ENCODE measurements at places on chromosomes 4 and X.

- peak; percentile 79 for DNase-seq
These were observed 9.3 kb upstream of the GPRIN3 start for GRCh38 chr4:89316931-89317366.

DNA sequence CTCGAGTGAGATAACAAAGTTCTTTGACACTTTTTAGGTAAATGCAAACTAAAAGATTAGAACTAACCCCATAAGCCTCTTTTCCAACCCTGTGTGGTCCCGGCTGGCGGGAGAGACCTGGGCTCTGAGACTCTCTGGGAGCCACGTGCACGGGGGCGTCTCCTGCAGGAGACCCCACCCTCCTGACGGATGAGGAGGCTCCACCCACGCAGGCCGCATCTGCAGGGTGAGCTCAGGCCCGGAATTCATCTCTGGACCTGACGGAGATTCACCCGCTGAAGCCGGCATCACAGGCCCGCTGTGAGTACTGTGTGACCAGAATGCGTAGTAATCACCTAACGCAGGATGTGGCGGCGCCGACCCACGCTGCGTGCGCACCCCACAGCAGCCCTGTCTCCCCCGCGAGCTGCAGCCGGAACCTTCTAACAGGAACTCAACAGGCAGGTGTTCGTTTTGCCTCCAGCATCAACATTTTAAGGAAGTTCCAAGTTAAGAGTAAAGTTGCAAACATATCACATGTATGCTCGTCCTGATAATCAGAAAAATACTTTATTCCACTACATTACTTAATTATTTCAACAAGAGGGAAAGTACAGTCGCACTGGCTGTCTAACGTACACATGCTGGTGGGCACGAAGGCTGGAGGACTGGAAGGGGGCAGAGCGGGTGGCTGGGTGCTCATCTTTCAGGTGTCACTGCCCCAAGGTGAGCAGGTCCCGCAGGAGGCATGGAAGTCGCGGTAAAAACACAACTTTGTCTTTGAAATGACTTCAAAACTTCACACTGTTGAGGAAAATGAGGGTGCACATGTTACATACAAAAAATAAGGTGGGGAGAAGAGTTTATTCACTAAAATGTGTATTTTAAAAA is 44.5 kb downstream of the FGFRL1 start:
- DNase-seq, result peak; percentile 70

GRCh38 chr4:81549984-81550383 is 78.3 kb upstream of the RASGEF1B start:
- no peak for DNase-seq

DNA sequence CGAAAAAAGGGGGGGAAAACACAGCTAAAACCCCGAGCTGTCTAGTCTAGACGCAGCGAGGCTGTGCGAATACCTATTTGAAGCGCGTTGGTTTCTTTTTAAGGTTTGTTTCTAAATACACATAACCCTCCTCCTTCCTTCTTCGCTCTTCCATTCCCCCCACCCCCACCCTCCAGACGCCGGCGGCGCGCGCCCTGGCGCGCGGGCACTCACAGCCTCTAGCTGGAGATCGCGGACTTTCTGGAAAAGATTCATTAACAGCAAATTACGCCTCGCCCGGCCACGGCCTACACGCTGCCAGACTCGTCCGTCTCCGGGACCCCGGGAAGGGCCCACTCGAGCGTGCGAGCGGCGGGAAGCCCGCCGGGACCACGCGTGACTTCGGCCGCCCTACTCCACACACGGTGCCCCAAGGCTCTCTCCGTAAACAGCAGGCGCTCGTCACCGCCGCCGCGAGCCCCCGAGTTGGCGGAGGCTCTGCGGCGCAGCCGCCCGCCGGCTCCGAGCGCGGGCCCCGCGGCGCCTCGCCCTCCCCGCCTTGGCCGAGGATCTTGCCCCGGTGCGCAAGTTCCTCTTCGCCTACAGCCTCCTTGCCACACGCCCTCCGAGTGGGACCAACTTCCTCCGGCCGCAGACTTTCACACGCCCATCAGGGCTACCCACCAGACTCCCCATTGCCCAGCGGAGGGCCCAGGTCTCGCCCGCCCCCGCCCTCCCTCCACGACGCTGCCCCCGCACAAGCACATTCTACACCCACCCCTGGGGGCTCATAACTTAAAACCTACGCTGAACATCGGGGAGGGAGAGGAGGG is 2.0 kb downstream of the BCOR start:
- DNase-seq, result peak; percentile 80

GRCh38 chr4:89117115-89117514 is 5.8 kb downstream of the TIGD2 start:
- no peak for DNase-seq
